Mesothelial cell of epicardium (in vitro differentiated cells): ENCODE measurements at places on chromosomes 2 and 18. TPM values are rescaled to one million over a fixed set of nuclear protein-coding genes. Genes with fewer than 3 reads are reported as not detected.

Gene SRD5A2
- total RNA-seq, result not detected in 3 replicates

Gene KLHL29
- total RNA-seq, result 27.4 to 30.2 TPM (median 28.3 TPM) in 3 replicates

Gene TFCP2L1
- 0.13 to 0.54 TPM (median 0.16 TPM) in 3 replicates for total RNA-seq

Gene LRP2
- 52.1 to 54.3 TPM (median 54.2 TPM) in 3 replicates for total RNA-seq

Gene CRYGB
- total RNA-seq, result not detected in 3 replicates

Gene LYG2
- not detected in 3 replicates for total RNA-seq

Gene SPP2
- not detected in 3 replicates for total RNA-seq

Gene CDH19
- total RNA-seq, result not detected in 3 replicates

Gene SLC14A1
- total RNA-seq, result 0.20 TPM in 1 of 3 replicates, not detected in the others

Gene NETO1
- total RNA-seq, result not detected in 3 replicates

Gene MARCO
- 0.22 to 0.41 TPM (median 0.33 TPM) in 3 replicates for total RNA-seq

Gene ZNF142
- total RNA-seq, result 31.4 to 34.1 TPM (median 32.9 TPM) in 3 replicates

Gene BOLL
- total RNA-seq, result not detected in 3 replicates

Gene KCNE4
- total RNA-seq, result 9.0 to 9.3 TPM (median 9.2 TPM) in 3 replicates

Gene APOB
- 0.13 to 0.23 TPM (median 0.22 TPM) in 3 replicates for total RNA-seq

Gene CACNB4
- total RNA-seq, result 3.3 to 4.1 TPM (median 3.5 TPM) in 3 replicates

Gene MAPK4
- total RNA-seq, result 6.1 to 6.3 TPM (median 6.1 TPM) in 3 replicates

Gene STAT4
- 1.9 to 2.9 TPM (median 2.4 TPM) in 3 replicates for total RNA-seq

Gene GRHL1
- total RNA-seq, result 8.2 to 10.4 TPM (median 9.7 TPM) in 3 replicates

Gene TBR1
- total RNA-seq, result 0.09 to 0.13 TPM in 2 of 3 replicates, not detected in the other

Gene MGAT4A
- total RNA-seq, result 15.0 to 16.7 TPM (median 16.7 TPM) in 3 replicates

Gene GPBAR1
- total RNA-seq, result 0.55 to 0.93 TPM (median 0.78 TPM) in 3 replicates

Gene NAT8
- total RNA-seq, result not detected in 3 replicates

Gene CYP27C1
- total RNA-seq, result 4.0 to 4.5 TPM (median 4.1 TPM) in 3 replicates

Gene CDC42EP3
- 48.7 to 53.8 TPM (median 48.9 TPM) in 3 replicates for total RNA-seq

Gene PMAIP1
- 7.6 to 10.9 TPM (median 9.9 TPM) in 3 replicates for total RNA-seq

Gene KYNU
- total RNA-seq, result 0.09 to 0.23 TPM (median 0.20 TPM) in 3 replicates

Gene TCF23
- total RNA-seq, result 0.04 TPM in 1 of 3 replicates, not detected in the others

Gene ANKRD62
- not detected in 3 replicates for total RNA-seq

Gene KIF5C
- total RNA-seq, result 1.3 to 2.3 TPM (median 1.3 TPM) in 3 replicates

Gene TBC1D8
- total RNA-seq, result 11.5 to 13.1 TPM (median 12.7 TPM) in 3 replicates

Gene MPP4
- 0.18 to 0.27 TPM (median 0.27 TPM) in 3 replicates for total RNA-seq

Gene SCYGR2
- not detected in 3 replicates for total RNA-seq

Gene PUS10
- 5.4 to 6.2 TPM (median 5.6 TPM) in 3 replicates for total RNA-seq

Gene CIB4
- not detected in 3 replicates for total RNA-seq

Gene FKBP1B
- total RNA-seq, result 14.6 to 18.0 TPM (median 16.9 TPM) in 3 replicates

Gene CLHC1
- 38.0 to 46.7 TPM (median 40.5 TPM) in 3 replicates for total RNA-seq

Gene BMP10
- 0.13 TPM in 1 of 3 replicates, not detected in the others for total RNA-seq

Gene CHRNG
- total RNA-seq, result 0.11 TPM in 1 of 3 replicates, not detected in the others

Gene SNORC
- total RNA-seq, result 3.4 to 6.0 TPM (median 4.1 TPM) in 3 replicates

Gene SERPINB12
- not detected in 3 replicates for total RNA-seq

Gene ALPP
- total RNA-seq, result not detected in 3 replicates

Gene SNX17
- total RNA-seq, result 83.0 to 88.4 TPM (median 88.2 TPM) in 3 replicates

Gene MROH2A
- total RNA-seq, result not detected in 3 replicates

Gene SLC30A3
- 2.3 to 3.4 TPM (median 3.1 TPM) in 3 replicates for total RNA-seq

Gene CFAP221
- 3.5 to 4.6 TPM (median 4.5 TPM) in 3 replicates for total RNA-seq

Gene ITGB6
- 13.1 to 14.9 TPM (median 14.3 TPM) in 3 replicates for total RNA-seq

Gene DCC
- 0.38 to 1.3 TPM (median 1.0 TPM) in 3 replicates for total RNA-seq

Gene TMEM178A
- total RNA-seq, result 11.9 to 14.9 TPM (median 13.1 TPM) in 3 replicates

Gene TTC31
- 26.1 to 27.3 TPM (median 26.1 TPM) in 3 replicates for total RNA-seq

Gene RNF125
- 0.63 to 0.82 TPM (median 0.74 TPM) in 3 replicates for total RNA-seq

Gene DHRS9
- 0.16 to 0.18 TPM in 2 of 3 replicates, not detected in the other for total RNA-seq

Gene MOCOS
- total RNA-seq, result 2.2 to 3.2 TPM (median 3.2 TPM) in 3 replicates

Gene ABCG8
- total RNA-seq, result not detected in 3 replicates

Gene GNAL
- total RNA-seq, result 12.0 to 12.6 TPM (median 12.1 TPM) in 3 replicates

Gene SLC23A3
- 1.6 to 2.6 TPM (median 1.7 TPM) in 3 replicates for total RNA-seq

Gene SP5
- 2.2 to 4.6 TPM (median 2.7 TPM) in 3 replicates for total RNA-seq

Gene ALLC
- total RNA-seq, result not detected in 3 replicates
